ENCODE measurements at places on chromosomes 1 and 21. TPM values are rescaled to one million over a fixed set of nuclear protein-coding genes. Genes with fewer than 3 reads are reported as not detected.

GRCh38 chr1:243727503-243728203, 122.4 kb downstream of the AKT3 start:
- H3K4me1 ChIP-seq, result no peaks in the 10 kb centered on the region
- H3K4me3 ChIP-seq, result no peak overlapping the region
- H3K27ac ChIP-seq, result no peak overlapping the region
- no peak for DNase-seq
- no peaks in the 10 kb centered on the region for H3K27me3 ChIP-seq
- H3K36me3 ChIP-seq, result no peaks in the 10 kb centered on the region

GRCh38 chr1:33762962-33763361, 100.9 kb upstream of the HMGB4 start:
- no peak for DNase-seq
- H3K4me3 ChIP-seq, result no peak overlapping the region
- H3K27ac ChIP-seq, result no peak overlapping the region
- H3K36me3 ChIP-seq, result no peaks in the 10 kb centered on the region
- H3K4me1 ChIP-seq, result peaks cover 5% of the 10 kb centered on the region

GRCh38 chr1:161956097-161956496, 67.6 kb downstream of the OLFML2B start:
- no peaks in the 10 kb centered on the region for H3K4me1 ChIP-seq
- no peaks in the 10 kb centered on the region for H3K27me3 ChIP-seq
- DNase-seq, result no peak

DNA sequence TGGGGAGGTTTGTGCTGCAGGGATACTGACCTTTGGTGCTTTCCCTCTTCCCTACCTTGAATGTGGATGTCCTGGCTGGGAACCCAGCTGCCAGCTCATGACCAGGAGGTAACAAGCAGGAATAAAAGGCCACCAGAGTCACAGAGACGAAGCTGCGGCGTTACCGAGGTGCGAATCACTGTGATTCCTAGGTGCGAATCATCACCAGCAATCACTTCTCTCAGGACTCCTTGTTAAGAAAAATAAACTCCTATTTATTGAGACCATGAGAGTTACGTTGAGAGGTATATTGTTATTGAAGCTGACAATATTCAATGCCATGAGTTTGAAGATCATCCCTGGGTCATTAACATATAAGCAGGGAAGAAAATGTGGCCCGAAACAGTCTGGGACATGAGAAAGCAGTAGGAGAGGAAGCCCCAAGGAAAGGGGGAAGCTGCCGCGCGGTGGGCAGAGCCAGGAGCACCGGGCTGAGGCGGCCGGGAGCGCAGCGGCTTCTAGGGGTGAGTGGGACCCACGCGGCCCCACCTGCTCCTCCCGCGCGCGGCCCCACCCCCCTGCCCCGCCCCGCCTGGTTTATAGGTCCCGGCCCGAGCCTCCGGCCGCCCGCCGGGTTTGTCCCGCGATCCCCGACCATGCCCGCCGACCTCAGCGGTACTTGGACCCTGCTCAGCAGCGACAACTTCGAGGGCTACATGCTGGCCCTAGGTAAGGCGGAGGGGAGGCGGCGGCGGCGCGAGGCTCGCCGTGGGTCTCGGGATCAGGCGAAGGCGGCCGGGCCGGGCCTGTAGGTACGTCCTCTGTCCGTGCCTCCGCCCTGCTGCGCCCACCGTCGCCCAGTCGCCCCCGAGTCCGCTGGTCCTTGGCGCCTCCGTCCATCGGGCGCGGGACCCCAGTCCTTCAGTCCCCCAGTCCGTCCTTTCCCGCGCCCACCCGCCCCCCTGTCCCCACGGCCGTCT, at the start of gene RBP7:
TSS of gene RBP7 (plus strand) at position 605 of the 959 bp plus-strand sequence. CDS start at position 636, 31 bp downstream.
- no peaks in the 10 kb centered on the region for H3K27me3 ChIP-seq
- peak within 1 kb of the TSS; percentile 63 for H3K4me3 ChIP-seq
- DNase-seq, result peak; percentile 50
- H3K27ac ChIP-seq, result no peak within 1 kb of the TSS
- no peaks in the 10 kb centered on the region for H3K4me1 ChIP-seq

DNA sequence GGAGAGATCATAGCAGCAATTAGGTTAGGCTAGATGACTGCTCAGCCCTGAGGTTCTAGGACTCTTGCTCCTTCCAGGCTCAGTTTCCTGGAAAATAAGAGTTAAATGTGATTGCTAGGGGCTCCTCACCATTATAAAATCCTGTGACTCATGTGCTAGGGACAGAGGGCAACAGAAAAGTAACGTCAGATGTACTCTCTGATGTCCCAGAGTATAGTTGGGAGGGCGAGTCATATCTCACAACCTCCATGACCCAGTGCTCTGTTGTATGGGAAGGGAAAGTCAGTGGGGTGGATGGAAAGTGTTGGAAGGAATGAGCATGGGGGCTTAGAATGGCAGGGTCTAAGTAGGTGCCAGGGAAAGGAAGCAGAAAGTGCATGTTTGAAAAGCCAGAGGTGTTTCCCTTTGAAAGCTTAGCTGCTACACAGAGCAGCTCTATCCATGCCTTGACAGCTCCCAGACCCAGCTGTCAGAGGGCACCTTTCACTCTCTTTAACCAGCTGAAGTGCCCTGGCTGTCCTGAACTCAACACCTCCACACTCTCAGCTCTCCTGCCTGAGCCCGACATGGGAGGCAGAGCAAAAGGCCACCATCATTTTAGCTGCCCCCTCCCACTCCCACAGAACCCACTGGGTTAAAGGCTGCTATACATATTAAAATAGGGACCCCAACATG, 11.6 kb downstream of the GJA5 start:
- H3K27me3 ChIP-seq, result no peaks in the 10 kb centered on the region
- no peak for DNase-seq
- no peak overlapping the region for H3K4me3 ChIP-seq
- no peak overlapping the region for H3K27ac ChIP-seq
- H3K36me3 ChIP-seq, result no peaks in the 10 kb centered on the region

The RIIAD1 gene
- not detected for total RNA-seq

The SLC1A7 gene
- 9.4 TPM for total RNA-seq

Data from Peyer's patch (tissue), 4 donors.